Amniotic epithelial cell (primary cell): ENCODE measurements at places on chromosomes 16 and 17.
A peak's percentile ranks its signal among the peaks of the same experiment; 100 is the strongest.

DNA sequence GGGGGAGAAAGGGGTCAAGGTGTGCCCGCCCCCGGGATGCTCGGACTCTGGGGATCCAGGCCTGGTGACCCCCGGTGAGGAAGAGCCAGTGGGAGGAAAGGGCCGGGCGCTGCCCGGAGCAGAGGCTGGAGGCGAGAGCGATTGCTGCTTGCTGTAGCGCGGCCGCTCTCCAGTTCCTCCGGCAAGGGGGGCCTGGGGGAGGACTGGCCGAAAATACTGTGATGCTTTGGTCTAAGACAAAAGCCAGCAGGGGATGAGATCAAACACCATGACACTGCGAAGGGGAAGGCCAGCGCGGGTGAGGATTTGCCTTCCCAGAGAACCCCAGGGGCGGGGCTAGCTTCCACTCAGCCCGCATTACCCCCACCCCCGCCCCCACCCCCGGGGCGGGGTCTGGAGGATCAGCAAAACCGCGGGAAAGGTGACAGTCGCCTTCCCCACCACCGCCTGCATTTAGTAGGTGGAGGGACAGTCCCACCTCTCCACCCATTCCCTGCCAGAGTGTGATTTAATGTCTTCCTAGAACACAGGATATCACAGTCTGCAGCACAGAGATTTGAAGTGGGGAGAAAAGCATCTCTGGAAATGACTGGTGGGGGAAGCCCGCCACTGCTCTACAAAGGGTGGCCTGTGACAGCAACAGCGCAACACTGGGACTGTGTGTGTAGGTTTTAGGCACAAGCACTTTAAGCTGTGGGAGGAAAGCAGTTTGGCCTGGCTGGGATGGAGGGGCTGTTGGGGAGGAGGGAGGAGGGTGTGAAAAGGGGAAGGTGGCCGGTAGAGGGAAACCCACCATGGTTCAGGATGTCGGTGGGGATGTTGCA is 25.7 kb downstream of the MRC2 start:
- DNase-seq, result no peak

DNA sequence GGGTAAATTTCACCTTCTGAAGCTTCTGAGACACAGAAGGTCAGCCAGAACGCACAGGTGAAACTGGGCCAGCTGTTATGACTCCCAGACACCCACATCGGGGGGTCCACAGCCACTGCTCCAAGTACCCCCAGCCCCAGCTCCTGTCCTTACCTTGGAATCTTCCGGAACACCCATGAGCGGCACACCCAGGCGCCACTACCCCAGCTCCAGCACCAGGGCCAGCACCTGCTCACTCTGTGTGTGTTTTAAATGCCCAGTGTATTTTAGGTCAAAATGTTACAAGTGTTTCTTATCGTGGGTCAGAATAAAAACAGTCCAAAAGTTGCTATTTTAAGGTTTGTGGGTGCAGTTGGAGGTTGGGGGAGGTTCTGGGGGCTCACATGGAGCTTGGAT is 116.3 kb downstream of the RMI2 start:
- no peak for DNase-seq

DNA sequence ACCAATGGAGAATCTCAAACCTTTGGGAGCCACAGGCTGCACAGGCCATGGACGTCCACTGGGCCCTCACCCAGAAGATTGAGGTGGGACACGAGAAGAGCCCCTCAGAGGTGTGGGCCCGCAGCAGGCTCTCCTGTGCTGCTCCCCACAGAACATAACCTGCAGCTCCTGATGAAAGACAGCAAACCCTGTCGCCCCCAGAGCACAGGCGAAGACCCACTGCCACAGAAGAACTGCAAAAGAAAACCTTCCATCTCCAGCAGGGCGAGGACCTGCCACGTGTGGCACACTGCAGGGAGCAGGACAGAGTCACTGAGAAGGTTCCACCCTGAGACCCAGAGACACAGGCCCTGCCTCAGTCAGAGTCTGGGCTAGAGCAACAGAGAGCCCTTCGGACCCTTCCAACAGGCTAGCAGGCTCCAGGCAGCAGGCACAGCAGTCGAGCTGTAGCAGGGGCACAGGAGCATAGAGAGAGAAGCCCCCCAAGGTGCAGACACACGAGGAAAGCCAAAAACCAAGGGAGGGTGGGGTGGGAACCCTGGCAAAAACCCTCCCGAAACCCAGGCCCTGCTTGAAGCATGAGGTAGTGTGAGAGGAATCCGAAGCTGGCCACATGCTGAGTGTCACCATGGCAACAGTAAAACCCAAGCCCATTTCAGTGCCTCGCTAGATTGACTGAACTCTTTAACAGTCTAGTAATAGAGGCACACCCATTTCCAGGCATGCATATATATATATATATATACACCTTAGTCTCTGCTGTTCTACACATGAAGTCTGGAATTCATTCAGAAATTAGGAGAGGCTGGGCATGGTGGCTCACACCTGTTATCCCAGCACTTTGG is 60.0 kb upstream of the CHMP6 start:
- DNase-seq, result peak; percentile 68

DNA sequence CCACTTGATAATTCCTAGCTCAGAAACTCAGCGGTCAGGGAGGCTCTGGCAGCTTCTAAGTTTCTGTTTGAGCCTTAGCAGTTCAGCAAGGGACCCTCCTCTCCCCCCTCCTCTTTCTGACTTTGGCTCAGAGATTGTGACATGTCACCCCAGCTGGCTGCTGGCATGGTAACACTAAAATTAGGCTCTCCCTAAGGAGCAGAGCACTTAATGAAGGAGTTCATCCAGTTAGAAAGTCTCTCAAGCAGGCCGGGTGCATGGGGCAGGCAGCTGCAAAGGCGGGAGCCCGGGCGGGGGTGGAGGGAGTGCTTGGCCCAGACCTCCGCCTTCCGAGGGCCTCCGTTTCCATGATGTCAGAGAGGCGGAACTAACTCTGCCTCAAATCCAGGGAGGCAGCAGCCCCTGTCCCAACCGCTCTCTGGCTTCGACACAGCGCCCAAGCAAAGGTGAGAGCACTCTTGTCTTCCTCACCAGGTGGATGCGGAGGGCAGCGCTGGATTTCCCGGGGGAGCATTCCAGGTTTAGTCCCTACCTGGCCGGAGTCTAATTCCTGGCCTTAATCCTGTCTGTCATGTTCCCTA is 128.0 kb upstream of the PLCG2 start:
- DNase-seq, result no peak

GRCh38 chr17:7444682-7445618 is at the start of gene CHRNB1:
CHRNB1 (plus strand) TSS chr17:7445061; CDS start chr17:7445128, 67 bp downstream.
- peak; percentile 42 for DNase-seq

GRCh38 chr16:68473358-68474070 is 25.2 kb upstream of the SMPD3 start:
- DNase-seq, result no peak
